ENCODE measurements at places on chromosomes 6 and 20.

DNA sequence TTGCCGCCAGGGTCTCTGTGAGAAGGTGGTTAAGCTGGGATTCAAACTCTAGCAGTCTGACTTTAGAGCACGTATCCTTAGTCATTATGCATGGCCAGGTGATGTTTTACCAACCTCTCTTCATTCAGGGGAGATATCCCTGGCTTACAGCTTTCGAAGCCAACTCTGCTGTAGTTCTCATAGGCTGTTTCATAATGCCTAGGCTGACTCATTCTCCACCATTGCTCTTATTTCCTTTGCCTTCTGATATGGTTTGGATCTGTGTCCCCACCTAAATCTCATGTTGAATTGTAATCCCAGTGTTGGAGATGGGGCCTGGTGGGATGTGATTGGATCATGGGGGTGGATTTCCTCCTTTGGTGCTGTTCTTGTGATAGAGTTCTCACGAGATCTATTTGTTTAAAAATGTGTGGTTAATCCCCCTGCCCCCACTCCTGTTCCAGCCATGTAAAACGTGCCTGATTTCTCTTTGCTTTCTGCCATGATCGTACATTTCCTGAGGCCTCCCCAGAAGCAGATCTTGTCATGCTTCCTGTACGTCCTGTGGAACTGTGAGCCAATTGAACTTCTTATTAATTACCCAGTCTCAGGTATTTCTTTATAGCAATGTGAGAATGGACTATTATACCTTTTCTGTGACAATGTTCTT lies 94.6 kb upstream of the MAN1A1 start:
- peak; percentile 62 for DNase-seq

DNA sequence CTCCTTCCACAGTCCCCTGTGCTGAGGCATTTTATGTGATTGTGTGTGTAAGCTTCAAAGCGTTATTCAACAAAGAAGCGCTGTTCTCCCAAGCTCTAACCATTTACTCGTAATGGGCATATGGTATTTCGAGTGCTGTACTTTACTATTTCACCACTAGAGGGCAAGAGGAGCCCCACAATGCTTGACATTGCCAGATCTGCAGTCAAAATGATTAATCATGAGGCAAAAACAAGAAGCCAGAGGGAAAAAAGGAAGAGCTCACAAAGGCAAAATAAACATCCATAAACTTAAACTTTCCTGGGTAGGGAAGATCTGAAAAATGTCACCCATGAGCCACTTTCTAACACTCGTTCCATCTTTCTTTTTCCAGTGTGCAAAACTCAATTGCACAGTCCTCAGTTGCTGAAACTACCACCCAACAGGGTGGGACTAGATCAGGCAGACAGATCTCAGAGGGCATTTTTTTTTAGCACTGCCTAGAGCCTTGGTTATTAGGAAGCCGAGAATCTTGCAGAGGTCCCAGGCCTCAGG lies 215.0 kb upstream of the PLCB4 start:
- peak; percentile 89 for DNase-seq

DNA sequence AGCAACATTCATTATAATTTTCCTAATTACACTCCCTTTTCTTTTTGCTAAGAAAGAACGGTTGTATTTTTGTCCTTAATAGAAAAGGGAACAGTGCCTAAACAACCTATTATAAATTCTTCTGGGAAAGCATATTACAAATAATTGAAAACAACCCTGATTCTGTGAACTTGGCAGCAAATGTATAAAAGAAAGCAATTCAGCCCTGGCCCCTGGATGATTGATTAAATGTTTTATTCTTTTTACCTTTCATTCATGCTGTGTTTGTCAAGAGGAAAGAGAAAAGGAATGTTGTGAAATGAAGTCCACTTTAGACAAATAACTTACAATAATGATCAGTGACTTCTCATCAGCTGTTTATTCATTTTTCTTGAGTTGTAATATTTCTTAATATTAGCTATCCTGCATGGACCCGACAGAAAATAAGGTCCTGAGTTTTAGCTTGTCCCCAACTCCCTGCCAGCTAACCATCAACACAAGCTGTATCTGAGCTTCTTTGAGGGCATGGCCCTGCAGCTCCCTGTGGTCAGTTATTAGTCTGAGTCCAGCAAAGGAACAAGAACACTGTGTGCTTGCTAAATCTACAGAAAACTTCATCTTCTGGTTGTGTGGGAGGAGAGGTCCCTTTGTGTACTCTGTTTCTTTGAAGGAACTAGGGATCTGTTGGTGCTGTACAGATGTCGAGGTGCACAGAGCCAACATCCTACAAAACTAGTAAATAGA lies 248.2 kb downstream of the LAMA2 start:
- DNase-seq: peak; percentile 47

GRCh38 chr6:98477231-98477630 lies 357.1 kb upstream of the POU3F2 start:
- DNase-seq: no peak

Data from cardiac fibroblast (primary cell).